ENCODE measurements at places on chromosomes 1 and 21.
A peak's percentile ranks its signal among the peaks of the same experiment; 100 is the strongest.

DNA sequence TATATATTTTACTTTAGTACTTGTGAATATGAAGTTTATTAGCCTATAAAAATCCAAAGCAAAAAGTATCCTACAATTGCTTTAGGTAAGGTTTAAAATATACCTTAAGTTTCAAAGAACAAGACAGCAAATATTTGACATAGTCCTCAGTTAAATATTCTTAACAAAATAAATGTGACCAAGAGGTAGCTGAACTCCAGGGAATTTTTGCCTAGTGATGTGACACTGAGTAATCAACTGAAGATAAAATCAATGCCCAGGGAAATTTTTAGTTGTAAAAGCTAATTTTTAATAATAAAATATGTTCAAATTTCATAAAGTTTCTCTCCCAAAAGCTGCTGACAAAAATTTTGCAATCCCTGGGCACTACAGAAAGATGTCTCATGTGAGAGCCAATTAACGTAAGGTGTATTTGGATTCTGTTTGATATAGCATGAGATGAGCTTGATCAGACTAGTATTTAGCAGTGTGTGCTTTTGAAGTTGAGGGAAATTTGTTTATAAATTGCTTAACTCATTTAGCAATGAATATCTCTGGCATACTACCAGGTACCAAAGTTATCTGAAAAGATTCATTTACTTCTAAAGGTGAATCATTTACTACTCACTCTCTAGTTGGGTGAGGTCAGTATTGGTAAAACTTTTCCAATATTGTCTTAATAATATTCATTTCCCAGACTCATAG lies 80.2 kb upstream of the PALMD start:
- no peaks in the 10 kb centered on the region for H3K4me1 ChIP-seq
- DNase-seq, result no peak
- no peak overlapping the region for H3K4me3 ChIP-seq
- H3K27ac ChIP-seq, result no peak overlapping the region
- no peaks in the 10 kb centered on the region for H3K36me3 ChIP-seq
- H3K27me3 ChIP-seq, result no peaks in the 10 kb centered on the region

DNA sequence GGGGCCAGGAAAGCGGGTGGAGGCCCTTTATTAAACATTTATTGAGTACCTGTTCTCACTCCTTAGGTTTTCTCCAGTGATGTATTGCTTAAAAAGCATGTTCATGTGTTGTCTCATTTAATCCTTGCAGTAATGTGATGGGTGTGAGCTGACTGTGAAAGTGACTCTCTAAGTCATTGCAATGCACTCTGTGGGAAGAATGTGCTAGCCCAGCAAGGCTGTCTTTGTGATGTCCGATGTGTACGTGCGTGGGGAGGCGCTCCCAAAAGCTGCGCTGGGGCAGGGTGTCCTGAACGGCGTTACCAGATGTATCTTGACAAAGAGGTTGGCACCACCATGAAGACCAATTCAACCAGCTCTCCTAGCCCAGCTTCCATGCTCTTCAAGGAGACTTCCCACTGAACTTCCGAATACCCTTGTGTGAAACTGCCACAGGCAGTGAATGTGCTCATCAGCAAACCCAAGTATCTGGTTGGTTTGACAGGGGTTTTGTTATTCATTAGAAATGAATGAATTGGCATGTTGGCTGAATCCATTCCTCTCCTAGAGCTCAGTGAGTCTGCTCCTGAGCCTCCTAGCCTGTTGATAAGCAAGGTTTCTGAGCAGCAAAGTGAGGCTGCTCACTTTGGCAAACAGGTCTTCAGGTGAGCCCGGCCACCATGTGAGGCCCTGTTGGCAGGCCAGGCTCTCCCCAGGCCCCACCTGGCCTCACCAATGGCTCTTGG lies 28.0 kb downstream of the NUAK2 start:
- no peak overlapping the region for H3K4me3 ChIP-seq
- peaks cover 88% of the 10 kb centered on the region for H3K4me1 ChIP-seq
- DNase-seq, result no peak

GRCh38 chr1:236343246-236343870 lies 50.7 kb upstream of the EDARADD start:
- H3K4me1 ChIP-seq, result no peaks in the 10 kb centered on the region
- H3K4me3 ChIP-seq, result no peak overlapping the region
- H3K27ac ChIP-seq, result no peak overlapping the region

DNA sequence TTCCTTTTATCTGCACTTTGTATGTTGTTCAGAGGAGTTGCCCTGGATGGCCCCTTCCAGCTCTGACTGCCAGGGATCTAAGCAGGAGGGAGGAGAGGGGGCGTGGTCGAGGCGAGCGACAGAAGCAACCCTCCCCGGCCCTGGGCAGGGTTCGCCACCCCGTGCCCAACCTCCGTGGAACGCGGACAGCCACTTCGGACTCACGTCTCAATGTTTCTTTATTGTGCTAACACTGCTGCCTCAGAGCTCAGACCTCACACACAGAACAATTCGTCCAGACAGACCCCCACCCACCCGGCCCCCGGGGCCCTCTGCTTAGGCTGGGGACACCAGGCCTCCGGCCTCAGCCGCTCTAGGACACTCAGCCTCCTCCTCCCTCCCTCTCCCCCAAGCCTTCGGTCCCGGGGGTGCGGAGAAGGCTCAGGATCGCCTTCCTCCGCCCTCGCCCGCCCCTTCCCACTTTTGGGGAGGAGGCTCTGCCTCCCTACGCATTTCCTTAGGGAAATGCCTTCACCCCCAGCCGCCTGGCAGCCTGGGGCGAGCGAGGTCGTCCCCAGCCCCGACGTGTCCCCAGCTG lies 8.3 kb downstream of the VSIG8 start:
- no peaks in the 10 kb centered on the region for H3K36me3 ChIP-seq
- DNase-seq, result no peak
- H3K4me1 ChIP-seq, result peaks cover 12% of the 10 kb centered on the region

- peaks cover 16% of the 10 kb centered on the region for H3K4me1 ChIP-seq
- H3K36me3 ChIP-seq, result no peaks in the 10 kb centered on the region
- H3K27ac ChIP-seq, result no peak overlapping the region
- peaks cover 60% of the 10 kb centered on the region for H3K27me3 ChIP-seq
- H3K4me3 ChIP-seq, result peak overlapping the region; percentile 44
- no peak for DNase-seq
Observed at GRCh38 chr1:34162852-34163766, 1.9 kb downstream of the CSMD2 start.

DNA sequence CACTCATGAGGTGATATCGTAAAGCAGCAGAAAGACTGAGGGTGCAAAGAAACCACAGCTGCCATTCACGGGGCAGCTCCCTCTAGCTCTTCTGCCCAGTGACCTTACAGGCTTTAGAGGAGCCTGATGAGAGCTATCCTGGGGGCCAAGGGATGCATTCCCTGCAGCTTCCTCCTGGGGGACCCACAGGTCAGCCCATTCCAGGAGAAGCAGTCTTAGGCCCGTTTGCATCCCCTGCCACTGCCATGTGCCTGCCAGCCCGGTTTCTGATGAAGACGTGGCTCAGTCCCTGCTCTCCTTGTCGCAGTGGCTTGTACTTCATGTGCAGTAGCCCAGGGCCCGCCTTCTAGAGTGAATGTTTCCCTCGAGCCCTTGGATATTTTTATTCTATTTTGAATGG lies 22.8 kb downstream of the ATP5PO start:
- no peak for DNase-seq
- peaks cover 7% of the 10 kb centered on the region for H3K27me3 ChIP-seq
- no peaks in the 10 kb centered on the region for H3K36me3 ChIP-seq
- H3K4me1 ChIP-seq, result peaks cover 7% of the 10 kb centered on the region
- no peak overlapping the region for H3K27ac ChIP-seq

DNA sequence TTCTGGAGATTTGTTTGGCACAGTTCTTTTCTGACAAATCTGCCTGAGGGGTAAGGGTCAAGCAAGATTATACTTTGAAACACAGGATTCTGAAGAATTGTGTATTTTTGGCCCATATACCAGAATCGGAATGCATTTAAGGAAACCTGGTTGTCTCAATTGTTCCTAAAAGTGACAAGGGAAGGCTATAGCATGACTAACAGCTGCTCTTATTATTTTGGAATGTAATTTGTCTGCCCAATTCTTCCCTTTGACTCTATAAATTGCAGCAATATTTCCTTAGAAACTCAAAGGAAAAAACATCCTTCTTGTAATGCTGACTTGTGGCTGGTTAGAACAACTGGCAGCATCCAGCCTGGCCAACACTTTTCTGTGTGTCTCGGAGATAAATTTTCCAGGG lies 15.8 kb upstream of the VCAM1 start:
- H3K27me3 ChIP-seq, result peaks cover 12% of the 10 kb centered on the region
- no peaks in the 10 kb centered on the region for H3K36me3 ChIP-seq
- no peak for DNase-seq
- H3K4me3 ChIP-seq, result no peak overlapping the region
- H3K4me1 ChIP-seq, result no peaks in the 10 kb centered on the region

DNA sequence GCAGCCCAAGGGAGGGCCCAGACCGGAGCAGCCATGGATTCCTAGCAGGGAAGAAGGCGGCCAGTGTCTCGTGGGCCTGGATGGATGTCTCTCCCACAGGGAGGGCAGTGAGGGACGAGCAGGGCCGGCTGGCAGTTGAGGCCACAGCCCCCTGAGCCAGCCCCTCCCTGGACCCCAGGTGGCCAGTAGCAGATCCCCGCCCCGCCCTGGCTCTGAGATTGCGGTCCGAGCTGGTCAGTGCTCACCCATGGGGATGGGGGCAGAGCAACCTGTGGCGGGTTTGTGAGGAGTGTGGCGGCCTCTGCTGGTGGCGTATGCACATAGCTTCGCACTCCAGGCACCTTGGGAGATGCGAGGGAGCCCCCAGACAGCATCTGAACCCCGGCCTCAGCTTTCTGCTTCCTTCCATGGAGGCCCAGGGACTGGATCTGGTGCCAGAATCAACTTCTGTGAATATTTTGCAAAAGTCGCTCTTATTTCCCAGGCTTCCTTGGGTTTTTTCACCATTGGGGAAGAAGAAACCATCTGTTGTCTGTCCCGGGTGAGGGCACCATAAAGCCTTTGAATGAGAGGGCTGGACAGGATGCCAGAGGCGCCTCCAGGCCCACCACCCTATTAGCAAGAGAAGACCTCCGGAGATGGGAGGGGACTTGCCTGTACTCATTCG lies 8.4 kb upstream of the KCNN3 start:
- H3K27ac ChIP-seq, result no peak overlapping the region
- no peaks in the 10 kb centered on the region for H3K27me3 ChIP-seq
- H3K4me3 ChIP-seq, result no peak overlapping the region
- no peaks in the 10 kb centered on the region for H3K4me1 ChIP-seq
- no peaks in the 10 kb centered on the region for H3K36me3 ChIP-seq

Measured in activated B cell treated with CpG ODN at 0.5 μM for 24 hours (primary cell).